ENCODE measurements at places on chromosomes 6 and 20.

DNA sequence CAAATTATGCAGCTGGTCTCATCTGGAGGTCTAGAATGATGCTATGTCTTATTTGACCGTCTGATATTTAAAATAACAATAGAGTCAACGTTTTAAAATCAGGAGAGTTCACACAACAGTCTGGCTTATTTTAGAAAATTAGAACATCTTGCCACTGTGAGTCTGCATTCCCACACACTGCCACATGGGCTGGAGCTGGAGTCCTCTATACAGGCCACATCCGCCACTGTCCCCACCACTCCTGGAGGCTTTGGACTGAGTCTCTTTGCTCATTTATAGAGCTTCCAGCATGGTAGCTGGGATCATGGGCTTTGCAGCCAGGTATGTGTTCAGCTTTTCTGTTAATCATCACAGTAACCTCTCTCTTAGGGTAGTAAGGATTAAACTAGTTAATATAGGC, 68.8 kb upstream of the ZNFX1 start:
- no peak for DNase-seq

DNA sequence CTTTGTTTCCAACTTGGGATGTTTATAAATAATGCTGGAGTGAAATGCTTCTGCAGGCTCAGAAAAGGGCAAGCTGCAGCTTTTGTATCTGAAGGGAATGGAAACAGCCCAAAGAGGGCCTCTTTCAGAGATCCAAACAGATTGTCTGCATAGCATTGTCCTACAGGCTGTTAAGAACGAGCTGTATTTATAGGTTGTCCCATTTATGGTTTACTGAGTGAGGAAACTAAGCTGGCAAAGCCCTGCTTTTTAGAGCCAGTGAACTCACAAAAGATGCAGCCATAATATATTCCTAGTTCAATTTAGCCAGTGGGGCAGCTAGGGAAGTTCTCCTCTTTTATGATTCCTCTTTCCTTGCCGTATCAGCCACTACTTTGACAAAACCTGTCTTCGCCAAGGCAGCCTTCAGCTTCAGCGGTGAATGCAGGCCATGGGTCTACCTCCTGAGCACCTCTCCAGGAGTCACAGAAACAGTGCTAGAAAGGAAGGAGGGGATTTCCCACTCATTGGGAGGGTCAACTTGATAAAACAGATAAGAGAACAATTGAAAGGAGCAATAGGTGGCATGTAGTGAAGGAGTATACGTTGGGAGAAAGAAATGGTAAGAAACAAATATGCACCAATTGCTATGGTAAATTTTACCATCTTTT, 15.0 kb downstream of the KIAA0319 start:
- DNase-seq = no peak

DNA sequence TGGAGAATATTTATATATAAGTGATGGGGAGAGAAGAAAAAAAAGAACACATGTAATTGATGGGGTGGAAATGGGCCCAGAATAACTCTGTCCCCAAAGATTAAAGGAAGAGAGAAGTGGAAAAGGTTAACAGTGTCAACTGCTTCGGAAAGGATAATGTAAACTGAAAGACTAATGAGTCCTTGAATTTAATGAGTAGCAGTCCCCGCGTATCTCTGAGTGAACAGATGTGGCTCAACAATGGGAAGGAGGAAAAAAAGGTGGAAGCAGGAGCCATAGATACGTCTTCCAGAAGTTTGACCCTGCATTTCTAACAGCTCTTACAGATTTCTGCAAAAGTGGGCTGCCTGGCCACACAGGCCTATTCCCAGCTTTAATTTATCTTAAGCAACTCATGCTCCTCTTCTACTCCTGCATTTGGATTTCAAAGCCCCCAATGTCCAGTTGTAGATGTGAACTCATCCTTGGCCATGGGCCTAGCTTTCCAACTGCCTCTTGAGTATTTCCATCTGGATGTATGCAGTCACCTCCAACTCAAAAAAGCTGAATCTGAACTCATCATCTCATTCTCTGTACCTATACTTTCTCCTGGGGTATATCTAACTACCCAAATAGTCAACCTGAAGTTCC, 61.3 kb downstream of the DST start:
- no peak for DNase-seq

DNA sequence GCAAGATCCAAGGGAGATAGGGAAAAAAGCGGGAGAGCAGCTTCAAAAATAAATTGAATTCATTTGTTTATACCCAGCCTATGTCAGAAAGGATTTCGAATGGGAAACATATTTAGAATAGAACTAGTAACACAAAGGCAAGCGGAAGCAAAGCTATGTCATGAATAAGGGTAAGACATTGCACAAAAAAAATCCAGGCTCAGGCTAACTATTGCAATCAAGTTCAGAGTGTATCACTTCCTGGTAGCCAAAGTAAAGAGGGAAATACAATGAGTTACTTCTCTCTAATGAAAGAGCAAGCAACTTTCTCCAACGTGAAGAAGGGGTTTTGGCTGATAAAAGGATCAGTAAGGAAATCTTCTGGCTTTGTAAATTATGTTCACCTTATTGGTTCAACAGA, 212.8 kb downstream of the ZMYND8 start:
- no peak for DNase-seq

GRCh38 chr20:46302106-46302505, 6.2 kb downstream of the CDH22 start:
- DNase-seq = no peak

GRCh38 chr20:63183422-63184146, 32.3 kb downstream of the YTHDF1 start:
- DNase-seq = peak; percentile 25

GRCh38 chr6:100166956-100167355, 172.9 kb upstream of the MCHR2 start:
- no peak for DNase-seq

DNA sequence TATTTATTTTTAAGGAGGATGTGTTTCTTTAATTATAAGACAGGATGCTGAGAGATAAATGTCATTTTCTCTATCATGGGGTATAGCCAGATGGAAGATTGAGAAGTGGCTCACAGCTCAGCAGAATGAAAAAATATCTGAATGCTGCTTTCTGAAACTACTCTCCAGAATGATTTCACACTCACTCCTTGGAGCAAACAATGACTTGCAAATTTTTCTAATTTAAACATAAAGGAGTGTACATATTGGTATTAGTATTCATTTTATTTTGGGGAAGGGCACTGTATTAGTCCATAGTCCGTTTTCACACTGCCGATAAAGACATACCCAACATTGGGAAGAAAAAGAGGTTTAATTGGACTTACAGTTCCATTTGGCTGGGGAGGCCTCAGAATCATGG, 52.4 kb upstream of the TRIM26 start:
- DNase-seq = no peak

- DNase-seq = no peak
Observed at GRCh38 chr20:36135159-36135558, 19.4 kb upstream of the EPB41L1 start.

DNA sequence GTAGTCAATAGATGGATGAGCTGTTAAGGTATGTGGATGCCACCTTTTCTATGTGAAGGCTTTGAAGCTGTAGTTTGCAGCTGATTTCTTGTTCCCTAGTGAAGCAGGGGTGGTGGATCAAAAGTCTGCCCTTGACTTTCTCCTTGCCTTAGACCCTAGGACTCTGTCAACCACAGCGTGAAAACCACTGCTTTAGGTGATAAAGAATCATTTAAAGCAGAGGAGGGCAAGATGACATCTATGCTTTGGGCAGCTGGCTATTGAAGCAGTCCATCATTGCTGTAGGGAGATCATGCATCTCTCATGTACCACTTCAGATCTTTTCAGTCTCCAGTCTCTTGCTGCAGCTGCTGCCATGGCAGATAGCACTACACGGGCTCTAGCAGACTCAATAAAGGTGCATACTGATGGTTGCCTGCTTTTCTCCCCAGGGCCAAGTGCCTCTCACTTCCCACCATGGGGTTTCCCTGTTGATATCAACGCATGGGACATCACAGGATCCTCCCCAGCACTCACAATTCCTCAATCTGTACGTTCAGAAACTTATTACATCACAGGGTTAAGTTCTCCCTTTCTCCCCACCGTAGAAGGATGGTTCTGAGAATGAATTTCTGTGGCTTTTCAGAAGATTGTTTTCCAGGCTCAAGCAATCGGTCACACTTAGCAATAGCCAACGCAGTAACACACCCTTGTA, 122.0 kb upstream of the STMND1 start:
- no peak for DNase-seq

GRCh38 chr20:9627219-9627618, 112.8 kb downstream of the LAMP5 start:
- DNase-seq = no peak

DNA sequence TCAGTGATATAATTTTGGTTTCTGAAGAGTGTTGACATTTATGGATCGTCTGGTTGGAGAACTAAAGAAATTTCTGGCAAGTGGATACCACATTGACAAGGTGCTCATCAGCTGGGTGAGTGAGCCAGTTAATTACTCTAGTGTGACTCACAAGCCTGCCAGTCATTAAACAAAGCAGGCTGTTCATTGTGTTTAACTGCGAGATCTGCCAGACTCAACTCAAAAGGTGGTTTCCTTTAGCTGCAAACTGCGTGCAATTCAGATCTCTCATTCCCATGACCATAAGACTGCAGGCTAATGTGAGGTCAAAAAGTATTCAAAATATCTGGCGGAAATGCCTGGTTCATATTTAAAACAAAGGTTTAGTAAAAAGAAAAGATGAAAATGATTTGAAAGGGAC, 32.5 kb upstream of the IYD start:
- no peak for DNase-seq

DNA sequence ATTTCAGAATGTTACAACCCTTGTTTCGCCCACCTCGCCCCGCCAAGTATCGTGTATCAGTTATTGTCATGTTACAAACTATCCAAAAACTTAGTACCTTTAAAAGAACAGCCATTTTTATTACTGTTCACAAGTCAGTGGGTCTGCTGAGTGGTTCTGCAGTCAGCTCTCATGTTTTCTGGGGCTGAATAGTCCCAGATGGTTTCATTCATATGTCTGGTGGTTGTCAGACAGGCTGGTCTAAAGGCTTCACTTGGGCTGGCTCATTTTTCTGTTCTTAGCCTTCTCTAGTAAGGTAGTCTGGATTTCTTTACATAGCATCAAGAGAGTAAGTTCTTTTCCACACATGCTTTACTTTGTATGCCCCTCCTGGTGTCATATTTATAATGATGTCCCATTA, 8.6 kb downstream of the ZNF292 start:
- DNase-seq = no peak

DNA sequence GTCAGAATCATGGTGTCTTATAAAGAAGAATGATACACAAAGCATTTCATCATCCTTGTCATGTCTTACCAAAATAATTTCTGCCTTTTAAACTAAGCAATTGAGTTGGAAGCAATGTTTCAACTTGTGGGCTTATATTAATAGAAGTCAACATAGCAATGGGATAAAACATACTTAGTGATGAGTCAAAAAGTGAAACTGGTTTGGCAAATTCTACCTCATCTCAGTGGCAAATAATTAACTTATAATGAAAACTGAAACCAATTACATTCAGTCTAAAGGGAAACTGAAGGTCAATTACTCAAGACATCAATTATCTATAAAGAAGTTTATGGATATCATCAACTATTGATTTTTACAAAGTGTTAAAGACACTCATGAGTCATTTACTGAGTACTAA, 463.8 kb downstream of the BMP2 start:
- DNase-seq = no peak

GRCh38 chr6:18495236-18495635, 108.1 kb downstream of the RNF144B start:
- no peak for DNase-seq

GRCh38 chr6:37990762-37991525, 171.4 kb downstream of the ZFAND3 start:
- DNase-seq = no peak

DNA sequence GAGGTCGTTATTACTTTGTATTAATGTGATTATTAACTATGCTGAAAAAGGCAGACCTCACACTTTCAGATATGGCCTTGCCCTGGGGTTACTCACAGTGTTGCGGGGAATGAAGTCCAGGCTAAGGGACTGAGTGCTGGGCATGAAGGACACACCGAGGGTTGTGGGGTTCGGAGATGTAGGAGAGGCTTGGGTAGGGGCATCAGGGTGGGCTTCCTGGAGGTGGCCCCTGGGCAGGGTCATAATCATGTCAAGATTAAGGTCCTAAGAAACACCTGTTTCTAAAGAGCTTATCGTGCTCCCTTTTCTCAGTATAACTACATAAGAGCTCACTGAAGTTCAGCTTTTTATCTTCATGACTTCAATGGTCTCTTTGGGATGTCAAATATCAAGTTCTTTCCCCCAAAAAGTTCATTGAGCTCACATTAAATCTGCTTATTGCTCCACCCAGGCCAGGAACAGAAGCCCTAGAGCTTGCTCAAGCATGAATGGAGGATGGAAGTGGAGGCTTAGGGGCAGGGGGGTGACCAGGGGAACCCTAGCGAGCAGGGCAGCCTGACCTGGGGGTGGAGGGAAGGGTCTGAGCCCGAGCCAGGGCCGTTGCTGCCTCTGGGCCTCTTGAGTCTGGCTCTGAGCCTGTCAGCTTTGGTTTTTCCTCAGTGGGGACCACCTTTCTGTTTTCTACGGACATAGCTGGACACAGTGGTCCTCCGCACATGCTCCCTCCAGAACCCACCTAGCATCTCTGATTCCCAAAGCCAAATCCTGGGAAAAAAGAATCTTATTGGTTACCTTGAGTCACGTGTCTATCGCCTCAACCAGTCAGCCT, 37.3 kb upstream of the TGM2 start:
- DNase-seq = no peak

DNA sequence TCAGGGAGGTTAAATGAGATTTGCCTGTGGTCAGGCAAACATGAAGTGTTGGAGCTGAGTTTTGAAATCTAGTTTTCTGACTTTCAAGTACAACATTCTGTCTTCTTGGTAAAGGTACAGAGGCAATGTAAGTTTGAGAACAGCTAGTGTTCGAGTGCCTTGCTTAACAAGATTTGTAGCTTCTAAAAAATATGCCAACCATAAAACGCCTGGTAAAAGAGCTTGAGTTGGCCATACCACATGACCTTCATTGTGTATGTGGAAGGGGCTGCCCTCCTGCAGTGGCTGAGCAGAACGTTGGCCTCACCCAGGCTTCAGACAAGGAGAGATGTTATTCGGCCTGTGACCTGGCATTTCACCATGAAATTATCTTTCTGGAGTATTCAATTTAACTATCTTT, 86.5 kb downstream of the MAP7 start:
- DNase-seq = no peak

- DNase-seq = no peak
Observed at GRCh38 chr6:36413489-36414480, 26.3 kb upstream of the ETV7 start.

- no peak for DNase-seq
Observed at GRCh38 chr20:1949347-1950100, 44.3 kb downstream of the PDYN start.

DNA sequence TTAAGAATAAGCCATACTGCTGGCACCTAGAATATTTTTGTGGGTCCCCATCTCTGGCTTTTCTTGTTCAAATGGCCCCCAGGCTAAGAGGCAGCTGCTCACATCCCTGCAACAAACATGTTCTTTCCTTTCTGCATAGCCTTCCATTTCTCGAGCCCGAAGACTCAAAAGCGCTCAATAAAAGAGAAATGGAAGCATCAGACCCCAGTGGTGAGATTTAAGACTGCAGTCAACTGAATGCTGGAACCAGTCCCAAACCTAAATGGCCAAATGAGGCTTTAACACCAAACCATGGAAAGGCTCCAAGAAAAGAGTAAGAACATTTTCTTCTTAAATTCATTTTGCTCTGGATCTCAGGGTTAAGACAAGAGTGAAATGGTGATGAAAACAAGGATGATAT, 122.1 kb upstream of the TRAF3IP2 start:
- DNase-seq = no peak

Data from stimulated activated CD8-positive, alpha-beta memory T cell treated with anti-CD3 and anti-CD28 coated beads, Interleukin-4, amount 100 ng/mL, for 4 hours (primary cell).